ENCODE measurements at places on chromosomes 1 and 21.

GRCh38 chr21:35748678-35749314 is 311.5 kb downstream of the SETD4 start:
- DNase-seq: no peak

- DNase-seq: no peak
These were observed 24.4 kb downstream of the LGR6 start for GRCh38 chr1:202217951-202218350.

GRCh38 chr1:111145542-111145941 is 5.5 kb downstream of the CEPT1 start:
- no peak for DNase-seq

DNA sequence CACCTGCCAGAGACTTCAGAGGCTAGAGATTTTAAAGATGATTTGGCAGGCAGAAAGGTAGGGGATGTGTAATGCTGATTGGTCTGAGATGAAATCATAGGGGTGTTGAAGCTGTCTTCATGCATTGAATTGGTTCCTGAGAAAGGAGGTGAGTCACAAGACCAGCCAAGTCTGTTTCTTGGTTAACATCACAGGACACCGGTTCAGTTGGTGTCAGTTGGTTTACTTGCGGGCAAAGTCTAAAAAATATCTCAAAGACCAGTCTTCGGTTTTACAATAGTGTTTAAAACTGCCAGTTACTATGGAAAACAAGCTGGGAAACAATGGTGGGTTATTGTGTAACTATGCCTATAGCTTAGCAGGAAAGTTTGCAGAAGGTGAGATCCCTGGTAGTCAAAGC is 305.9 kb downstream of the BARHL2 start:
- DNase-seq: no peak

DNA sequence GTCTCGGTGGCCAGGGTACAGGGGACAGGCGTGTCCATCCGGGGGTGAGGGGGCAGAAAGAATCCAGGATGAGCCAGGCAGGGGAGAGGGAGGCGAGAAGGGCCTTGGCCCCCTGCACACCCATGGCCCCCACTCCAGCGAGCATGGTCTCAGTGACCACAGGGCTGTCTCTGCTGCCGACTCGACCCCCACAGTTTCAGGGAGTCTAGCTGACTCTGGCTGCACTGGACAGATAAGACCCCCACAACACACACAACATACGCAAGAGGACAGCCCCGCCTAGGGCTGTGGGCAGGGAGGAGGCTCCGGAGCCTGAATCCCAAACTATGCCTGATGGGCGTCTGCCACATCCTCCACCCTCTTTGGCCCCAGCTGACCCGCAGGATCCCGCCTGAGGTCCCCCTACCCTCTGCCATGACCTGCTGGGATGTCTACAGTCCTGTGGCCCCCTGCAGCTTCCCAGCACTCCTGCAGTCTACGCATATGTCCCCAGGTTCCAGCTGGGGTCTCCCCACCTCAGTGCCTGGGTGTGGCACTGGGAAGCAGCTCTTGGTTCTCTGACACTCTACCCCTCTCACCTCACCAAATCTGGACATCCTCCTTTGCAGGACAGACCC is 22.0 kb downstream of the WNT9A start:
- DNase-seq: no peak
